NK-92 treated with Interleukin-12 subunit alpha and Interleukin-12 subunit beta, amount 100 ng/mL, for 24 hours (cell line): ENCODE measurements at places on chromosomes 12 and 14.

DNA sequence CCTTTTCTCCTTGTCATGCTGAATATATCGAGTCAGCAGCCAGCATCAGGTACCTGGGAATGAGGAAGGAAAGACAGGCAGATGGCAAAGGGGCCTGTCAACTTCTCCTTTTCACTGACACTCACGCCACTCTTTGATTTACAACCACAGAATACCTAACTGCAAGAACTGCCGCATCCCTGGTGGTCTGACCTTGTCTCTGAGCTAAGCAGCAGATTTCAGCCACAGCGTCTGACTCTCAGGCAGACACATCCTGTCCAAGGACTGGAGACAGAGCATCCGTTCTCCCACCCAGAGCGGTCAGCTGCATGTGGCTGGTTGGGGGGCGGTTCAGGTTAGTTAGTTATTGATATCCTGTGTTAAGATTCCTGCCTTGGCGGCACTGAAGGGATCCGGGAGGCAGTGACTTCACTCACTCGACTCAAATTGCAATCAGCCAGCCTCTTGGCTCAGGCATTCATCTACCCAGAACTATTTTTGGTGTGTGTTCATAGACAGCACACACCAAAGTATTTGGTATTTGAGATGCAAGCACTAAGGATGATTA, 11.2 kb upstream of the MAP1LC3B2 start:
- no peak for DNase-seq

- no peak for DNase-seq
Measured at GRCh38 chr12:88559199-88559598, 21.1 kb downstream of the KITLG start.

- no peak for DNase-seq
Measured at GRCh38 chr14:80491131-80491530, 279.8 kb upstream of the DIO2 start.

DNA sequence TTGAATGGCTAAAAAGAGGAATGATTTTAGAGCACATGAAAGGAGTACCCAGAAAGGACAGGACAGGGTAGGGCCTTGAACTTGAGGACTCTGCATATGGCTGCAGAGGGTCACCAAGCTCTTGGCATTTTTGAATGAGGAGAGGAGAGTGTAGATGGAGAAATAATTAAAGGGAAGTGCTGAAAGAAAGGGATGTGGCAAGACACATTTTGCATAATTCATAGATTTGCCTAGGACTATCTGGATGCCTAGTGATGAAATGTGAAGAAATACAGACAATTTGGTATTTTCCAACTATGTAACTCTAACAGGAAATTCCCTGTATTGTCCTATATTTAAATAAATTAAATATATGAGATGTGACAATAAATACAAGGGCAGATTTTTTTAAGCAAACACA, 27.5 kb upstream of the MDM1 start:
- DNase-seq, result no peak

- no peak for DNase-seq
Measured at GRCh38 chr12:14776236-14776961, 26.9 kb downstream of the WBP11 start.

GRCh38 chr14:24534286-24534685, 26.2 kb upstream of the CMA1 start:
- DNase-seq, result no peak

DNA sequence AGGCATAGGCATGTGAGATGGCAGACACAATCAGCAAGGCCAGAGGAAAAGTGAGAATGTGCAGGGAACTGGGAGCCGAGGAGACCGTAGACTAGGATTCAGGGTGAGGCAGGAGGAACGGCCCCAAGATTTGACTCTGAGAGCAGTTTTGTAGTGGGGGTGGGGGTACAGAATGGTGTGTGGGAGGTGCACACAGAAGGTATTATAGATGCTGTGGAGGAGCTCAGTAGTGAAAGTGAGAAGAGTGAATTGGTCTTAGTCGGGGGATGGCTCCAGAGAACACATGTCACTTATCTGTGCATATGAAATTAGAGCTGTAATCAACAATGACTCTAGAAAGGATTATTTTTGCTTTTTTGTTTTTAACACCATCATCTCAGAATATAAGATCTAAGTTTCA, 11.9 kb downstream of the ZNF664 start:
- no peak for DNase-seq

GRCh38 chr12:104991565-104992128, 5.5 kb downstream of the NOPCHAP1 start:
- DNase-seq, result no peak

DNA sequence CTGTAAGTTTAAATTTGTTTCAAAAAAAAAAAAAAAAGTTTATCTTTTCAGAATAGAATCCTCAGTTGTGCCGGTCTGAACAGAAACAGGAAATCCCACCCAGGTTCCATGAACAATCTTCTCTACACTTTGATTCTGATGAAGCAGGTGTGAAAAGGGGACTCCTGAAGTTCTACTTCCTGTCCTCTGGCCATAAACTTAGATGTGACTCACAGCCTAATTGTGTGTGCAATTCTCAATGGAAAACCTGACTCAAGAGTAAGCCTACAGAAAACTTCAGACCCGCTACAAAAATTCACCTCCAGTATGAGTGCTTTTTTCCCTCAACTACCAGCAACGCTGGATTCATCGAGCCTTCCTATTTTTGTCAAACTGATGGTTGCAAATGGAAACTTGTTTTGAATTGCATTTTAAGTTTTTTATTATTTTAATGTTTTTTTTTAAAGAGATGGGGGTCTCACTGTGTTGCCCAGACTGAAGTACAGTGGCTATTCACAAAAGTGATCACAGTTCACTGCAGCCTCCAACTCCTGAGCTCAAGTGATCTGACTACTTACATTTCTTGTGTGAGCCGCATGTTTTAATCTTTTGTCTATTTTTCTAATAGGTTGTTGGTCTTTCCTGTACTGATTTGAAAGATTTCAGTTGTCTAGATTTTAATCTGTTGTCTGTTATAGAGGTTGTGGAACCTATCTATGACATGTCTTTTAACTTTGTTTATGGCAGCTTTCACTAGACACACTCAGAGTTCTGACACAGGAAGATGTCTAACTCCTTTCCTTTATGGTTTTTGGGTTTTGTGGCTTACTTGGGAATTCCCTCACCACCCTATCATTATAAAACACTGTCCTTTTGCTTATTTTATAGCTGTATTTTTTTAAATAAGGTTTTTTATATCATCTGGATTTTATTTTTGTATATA, 37.6 kb downstream of the ATG14 start:
- DNase-seq, result no peak

GRCh38 chr12:93896427-93896826, 219.3 kb downstream of the CRADD start:
- DNase-seq, result no peak

DNA sequence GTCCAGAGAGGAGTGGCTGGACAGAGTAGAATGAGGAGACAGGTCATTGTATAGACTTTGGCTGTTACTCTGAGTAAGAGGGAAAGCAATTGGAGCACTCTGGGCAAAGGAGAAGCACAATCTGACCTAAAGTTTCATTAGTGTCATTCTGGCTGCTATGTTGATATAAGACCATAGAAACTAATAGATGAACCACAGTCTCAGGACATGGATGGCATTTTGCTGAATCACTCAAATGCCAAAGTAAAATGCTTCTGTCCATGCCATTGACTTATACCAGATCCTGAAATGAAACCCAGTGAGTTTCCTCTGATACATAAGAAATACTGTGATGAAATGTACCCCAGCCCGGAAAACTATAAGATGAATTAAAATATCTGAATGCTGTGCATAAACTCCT, 65.8 kb upstream of the COCH start:
- DNase-seq, result no peak

DNA sequence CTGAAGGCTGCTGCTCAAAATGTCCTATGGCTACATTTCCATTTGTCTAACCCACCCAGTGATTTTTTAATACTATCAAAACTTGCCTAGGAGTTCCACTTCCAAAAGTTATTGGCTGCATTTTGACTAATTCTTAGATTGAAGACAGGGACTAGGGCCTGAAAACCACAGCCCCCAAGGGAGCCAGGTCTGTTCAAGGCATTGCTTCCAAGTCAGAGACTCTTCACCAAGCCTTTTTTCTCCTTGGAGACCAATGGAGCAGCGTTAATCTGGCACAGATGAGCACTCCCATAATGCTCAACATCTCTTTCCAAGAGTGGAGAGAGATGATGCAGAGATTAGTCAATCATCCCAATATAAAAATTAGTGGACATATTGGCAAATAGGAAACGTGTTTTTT, 112.5 kb upstream of the HIF1A start:
- DNase-seq, result no peak

GRCh38 chr14:91061056-91061887, 831 bp upstream of the RPS6KA5 start:
- DNase-seq, result no peak

- no peak for DNase-seq
Measured at GRCh38 chr12:55901881-55902490, 25.7 kb downstream of the PYM1 start.

DNA sequence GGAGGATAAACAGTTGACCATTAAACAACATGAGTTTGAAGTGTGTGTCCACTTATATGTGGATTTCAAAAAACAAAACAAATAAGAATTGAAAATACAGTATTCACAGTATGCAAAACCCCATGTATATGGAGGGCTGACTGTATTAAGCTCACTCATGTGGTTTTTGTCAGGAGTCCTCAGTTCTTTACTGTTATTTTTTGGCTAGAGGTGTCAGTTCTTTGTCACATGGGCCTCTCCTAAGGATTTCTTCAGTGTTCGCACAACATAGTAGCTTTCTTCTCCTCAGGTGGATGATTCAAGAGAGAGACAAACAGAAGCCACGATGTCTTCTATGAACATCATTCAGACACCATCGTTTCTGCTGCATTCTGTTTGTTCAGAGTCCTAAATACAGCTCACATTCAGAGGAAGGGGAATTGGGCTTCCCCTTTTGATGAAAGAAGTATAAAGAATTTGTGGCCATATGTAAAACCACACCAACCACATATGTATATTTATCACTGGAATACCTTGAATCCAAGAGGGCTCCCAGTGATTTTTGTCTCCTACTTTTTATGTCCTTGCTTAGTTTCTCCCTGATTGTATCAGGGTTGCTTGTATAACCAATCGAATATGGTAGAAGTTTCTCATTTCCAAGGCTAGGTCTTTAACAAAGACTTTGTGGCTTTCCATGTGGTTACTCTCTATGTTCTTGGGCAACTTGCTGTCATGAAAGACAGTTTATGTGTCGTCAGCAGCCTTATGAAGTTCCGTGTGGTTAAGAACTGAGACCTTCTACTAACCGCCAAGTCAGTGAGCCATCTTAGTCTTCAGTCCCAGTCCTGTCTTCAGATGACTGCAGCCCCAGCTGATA, 18.9 kb downstream of the MNAT1 start:
- peak; percentile 54 for DNase-seq

- DNase-seq, result no peak
Measured at GRCh38 chr12:40099423-40099853, 6.4 kb downstream of the SLC2A13 start.

- DNase-seq, result no peak
Measured at GRCh38 chr14:77046721-77047120, 18.2 kb upstream of the IRF2BPL start.

GRCh38 chr12:24057920-24058476, 108.5 kb upstream of the SOX5 start:
- no peak for DNase-seq

GRCh38 chr12:33187409-33187808, 252.2 kb downstream of the SYT10 start:
- DNase-seq, result no peak

- no peak for DNase-seq
Measured at GRCh38 chr14:73476451-73476931, 14.2 kb upstream of the RIOX1 start.

DNA sequence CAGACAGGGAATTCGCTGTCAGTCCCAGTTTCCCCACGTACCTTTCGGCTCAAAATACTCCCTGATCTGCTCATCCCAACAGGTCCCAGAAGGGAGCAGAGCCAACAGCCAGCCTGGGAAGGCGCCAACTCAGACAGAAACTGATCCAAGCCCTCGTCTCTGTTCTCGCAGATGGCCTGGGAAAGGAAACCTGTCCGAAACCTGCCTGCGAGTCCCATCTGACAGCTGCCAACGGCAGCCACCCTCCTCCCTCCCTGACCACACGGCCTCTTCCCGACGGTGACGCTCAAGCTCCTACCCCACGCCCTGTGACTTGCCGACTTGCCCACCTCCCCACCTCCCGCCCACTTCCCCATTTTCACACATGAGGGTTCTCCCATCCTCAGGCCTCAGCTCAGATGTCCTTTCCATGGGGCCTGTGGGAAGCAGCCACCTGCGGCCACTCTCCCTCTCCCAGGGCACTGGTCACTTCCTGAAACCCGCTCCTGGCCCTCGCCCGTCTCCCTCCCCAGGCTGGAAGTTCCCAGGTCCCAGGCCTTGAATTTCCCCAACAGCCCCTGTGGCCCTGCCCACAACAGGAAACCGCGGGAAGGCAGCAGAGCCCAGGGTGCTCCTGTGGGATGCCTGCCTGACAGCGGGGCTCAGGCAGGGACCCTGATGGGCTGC, 60.9 kb upstream of the FBRSL1 start:
- DNase-seq, result no peak

GRCh38 chr12:123634142-123634561, 523 bp downstream of the GTF2H3 start:
- no peak for DNase-seq

GRCh38 chr14:60196291-60196690, 31.1 kb upstream of the DHRS7 start:
- DNase-seq, result no peak

DNA sequence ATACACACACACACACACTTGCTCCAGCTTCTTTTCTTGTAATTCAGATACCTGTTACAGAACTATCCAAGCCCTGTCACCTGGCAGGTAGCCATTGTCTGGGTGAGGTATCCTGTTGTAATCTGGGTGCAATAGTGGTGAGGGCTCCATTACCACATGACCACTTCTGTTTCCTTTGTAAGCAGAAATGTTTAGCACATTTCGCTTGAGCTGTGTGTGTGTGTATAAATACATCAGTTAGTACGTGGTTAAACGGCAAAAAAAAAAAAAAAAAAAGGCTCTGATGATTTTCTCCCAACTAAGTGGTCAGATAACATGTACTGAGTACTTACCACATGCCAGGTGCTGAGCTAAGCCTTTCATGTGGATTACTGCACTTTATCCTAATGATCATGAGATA, 129.3 kb upstream of the SSTR1 start:
- peak; percentile 28 for DNase-seq

DNA sequence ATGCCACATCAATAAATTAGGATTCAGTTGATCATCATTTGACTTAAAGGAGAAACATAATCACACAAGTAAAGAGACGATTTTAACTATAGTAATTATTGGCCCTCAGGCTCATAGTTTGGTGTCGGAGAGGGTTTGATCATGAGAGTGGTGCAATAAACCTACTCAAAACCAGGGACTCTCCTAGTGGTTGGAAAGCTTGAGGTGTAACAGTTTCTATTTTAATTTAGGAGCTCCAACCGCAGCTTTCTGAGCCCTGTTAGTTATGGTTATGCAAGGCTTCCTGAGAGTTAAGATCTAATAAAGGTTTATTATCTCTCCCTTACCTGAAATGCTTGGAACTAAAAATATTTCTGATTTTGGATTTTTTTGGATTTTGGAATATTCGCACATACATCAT, 36.4 kb downstream of the TMTC2 start:
- DNase-seq, result no peak

- DNase-seq, result no peak
Measured at GRCh38 chr14:51008446-51008845, 64.2 kb upstream of the PYGL start.
